ENCODE measurements at places on chromosomes 1 and 21.
A peak's percentile ranks its signal among the peaks of the same experiment; 100 is the strongest.

GRCh38 chr1:116265931-116266863 lies 106.8 kb upstream of the ATP1A1 start:
- no peak for DNase-seq

- no peak for DNase-seq
Observed at GRCh38 chr1:202134645-202135172, 9.8 kb downstream of the ARL8A start.

DNA sequence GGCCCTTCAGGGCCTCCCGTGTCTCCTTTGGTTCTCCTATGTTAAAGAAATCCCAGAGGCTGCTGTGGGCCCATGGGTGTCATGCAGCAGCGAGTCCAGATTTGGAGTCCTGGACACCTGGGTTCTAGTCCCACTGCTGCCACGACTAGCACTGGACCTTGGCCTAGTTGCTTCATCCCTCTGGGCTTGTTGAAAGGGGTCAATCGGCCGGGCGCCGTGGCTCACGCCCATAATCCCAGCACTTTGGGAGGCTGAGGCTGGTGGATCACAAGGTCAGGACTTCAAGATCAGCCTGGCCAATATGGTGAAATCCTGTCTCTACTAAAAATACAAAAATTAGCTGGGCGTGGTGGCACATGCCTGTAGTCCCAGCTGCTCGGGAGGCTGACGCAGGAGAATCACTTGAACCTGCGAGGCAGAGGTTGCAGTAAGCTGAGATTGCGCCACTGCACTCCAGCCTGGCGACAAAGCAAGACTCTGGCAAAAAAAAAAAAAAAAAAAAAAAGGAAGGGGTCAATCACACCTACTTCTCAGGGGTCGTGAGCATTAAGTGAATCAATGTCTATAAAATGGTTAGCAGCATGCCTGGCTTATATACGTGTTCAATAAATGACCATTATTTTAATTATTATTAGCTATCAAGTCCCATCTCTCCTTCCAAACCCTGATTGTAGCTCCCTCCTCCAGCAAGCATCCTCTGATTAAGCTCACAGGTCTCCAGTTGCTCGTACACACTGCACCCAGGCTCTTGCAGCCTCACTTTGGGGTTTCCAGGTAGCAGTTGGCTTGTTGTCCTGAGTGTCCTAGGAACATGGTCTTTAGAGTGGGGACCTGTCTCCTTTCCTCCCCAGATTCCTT lies 43.8 kb downstream of the KIRREL1 start:
- no peak for DNase-seq

- DNase-seq, result no peak
Observed at GRCh38 chr1:248758352-248758751, 2.8 kb upstream of the LYPD8 start.

DNA sequence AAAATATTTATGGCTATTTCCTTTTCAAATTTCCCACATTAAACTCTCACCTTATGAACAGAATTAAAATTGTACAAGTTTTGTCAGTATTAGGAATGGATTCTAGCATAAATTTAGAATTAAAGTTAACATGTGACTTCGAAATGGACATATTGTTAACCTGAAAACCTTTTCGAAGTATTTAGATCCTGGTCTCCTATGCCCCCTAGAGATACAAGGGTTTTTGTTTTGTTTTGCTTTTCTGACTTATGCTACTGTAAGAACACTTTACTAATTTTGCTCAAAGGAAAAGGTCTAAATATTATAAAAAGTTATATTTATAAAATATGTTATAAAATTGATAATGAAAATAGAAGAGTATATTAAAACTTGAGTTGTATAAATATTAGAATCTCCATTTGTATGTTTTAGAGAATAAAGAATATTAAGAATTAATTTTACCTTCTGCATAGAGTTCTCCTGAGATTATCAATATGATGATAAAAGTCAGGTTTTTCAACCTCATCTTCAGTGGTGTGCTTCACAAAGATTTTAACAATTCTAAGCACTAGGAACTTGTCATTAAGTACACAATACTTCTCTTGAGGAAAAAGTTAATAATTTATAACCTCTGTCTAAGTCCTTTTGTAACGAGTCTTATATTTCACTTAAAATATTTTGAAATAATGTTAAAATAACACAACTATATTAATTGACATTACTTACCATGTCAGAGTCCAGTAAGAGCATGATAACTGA lies at the start of gene F13B:
F13B (minus strand) TSS at position 542 of the 738 bp plus-strand sequence; CDS start at position 505, 37 bp downstream.
- no peak for DNase-seq

DNA sequence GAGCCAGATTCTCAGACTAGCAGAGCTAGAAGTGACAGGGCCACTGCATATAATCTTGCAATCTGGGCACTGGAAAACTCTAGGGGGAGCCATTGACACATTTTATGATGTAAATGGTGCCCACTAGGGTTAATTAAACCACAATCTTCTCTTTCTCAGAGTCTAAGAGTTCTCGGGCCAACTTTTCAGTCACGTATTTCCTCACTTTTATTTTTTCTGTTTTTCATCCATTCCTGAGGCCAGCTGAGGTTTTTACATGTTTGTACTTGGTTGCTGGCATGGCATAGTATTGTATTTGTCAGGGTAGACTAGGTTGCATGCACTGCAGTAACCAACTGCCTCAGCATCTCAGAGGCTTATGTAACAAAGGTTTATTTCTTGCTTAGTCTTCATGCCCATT lies 138.2 kb downstream of the ZNF326 start:
- no peak for DNase-seq

DNA sequence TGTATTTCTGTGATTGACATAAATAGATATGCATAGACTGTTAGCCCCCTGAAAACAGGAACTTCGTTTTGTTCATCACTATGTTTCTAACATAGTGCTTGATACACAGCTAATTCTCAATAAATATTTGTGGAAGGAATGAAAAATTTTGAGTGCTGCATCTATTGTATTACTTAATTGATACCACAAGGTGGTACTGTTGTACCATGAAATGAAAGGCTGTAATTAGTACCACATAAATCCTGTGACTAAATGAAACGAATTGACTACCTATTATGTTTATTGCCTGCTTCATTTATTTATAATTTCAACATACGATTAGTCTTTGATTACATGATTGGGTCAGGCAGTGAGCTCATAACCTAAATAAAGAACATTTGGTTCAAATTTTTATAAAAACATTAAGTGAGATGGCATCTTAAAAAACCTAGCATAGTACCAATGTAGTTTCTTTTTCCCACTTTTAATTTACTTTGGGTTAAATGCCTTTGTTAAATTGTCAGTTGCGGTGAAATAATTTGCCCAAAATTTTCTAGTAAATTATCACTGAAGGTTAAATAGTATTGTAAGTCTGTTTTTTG lies 15.0 kb upstream of the TGFB2 start:
- DNase-seq, result no peak

- DNase-seq, result no peak
Observed at GRCh38 chr1:202692959-202693555, 17.2 kb downstream of the SYT2 start.

DNA sequence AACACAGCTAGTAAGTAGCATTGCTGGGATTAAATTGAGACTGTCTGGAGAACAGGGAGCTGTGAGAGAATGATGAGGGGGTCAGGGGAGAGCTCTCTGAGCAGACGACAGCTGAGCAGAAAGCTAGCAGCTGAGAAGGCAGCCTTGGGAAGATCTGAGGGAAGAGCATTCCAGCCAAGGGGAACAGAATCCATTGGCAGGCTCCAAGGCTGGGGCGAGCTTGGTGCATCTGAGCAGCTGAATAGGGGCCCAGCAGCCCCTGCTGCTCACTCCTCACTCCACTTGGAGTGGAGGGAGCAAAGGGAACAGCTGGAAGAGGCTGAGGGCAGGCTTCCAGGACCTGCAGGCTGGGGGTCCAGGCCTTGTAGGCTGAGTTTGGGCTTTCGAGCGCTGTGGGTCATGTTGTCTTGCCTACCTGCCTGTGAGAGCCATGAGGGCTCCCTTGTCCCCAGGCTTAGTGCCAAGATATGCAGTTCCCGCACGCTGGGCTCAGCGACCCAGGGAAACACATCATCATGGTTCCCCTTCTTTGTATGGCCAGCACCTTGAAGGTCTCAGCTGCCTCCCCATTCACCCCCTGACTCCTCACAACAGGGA lies 10.5 kb downstream of the ACOT11 start:
- no peak for DNase-seq

GRCh38 chr21:44298301-44298700 lies 1.6 kb upstream of the PFKL start:
- no peak for DNase-seq

DNA sequence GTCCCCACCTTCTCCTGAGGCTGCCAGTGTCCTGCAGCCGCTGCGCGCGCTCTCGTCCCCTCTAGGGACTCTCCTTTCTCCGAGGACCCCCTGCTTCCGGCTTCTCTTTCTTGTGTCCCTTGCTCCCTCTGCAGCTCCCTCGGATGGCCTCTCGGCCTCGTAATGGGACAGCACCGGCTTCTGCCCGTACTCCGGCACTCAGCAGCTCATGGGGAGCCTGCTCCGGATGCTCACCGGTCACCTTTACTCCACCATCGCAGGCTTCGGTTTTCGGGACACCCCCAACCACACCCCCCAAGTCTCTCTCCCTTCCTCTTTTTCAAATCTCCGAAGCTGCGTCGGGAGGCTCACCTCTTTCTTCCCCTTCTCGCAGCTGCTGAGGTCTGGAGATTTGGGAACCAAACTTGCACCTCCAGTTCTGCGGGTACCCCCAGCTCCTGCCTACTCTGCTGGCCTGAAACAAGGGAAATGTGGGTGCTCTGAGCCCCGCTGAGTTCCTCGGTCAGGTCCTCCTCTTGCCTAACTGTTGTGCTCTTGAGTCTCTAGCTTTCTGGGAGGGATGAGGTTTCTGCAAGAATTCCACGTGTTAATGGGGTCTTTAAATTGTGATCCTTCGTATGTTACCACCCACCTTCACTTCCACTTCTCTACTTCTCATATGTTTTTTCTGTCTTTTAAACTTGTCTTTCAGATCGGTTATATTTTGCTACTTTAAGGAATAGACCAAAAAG lies 930 bp downstream of the CDC14A start:
- DNase-seq, result no peak

GRCh38 chr1:214303141-214303930 lies 22.4 kb downstream of the SMYD2 start:
- DNase-seq, result peak; percentile 66

- DNase-seq, result no peak
Observed at GRCh38 chr1:62728963-62729362, 40.8 kb upstream of the DOCK7 start.

GRCh38 chr1:178684542-178685000 lies 40.5 kb upstream of the RALGPS2 start:
- no peak for DNase-seq

GRCh38 chr1:111475701-111476100 lies 1.9 kb downstream of the C1orf162 start:
- no peak for DNase-seq

DNA sequence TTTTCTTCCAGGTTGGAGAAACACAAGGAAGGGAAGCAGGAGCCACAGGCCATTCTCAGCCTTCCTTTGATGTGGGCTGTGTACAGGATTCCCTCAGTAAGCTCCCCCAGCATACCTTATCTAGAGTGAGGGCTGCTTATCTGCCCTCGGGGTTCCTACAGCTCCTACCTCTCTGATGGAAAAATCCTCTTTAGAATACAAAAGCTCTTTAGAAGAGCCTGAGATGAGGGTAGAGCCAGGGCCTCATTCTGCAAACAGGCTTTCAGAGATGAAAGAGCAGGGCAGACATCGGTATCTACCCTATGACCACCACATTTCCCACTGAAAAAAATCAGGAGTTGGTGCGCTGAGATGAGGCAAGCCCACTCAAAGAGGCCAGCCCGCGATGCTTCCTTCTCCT lies 85.1 kb downstream of the PLPP3 start:
- DNase-seq, result no peak

DNA sequence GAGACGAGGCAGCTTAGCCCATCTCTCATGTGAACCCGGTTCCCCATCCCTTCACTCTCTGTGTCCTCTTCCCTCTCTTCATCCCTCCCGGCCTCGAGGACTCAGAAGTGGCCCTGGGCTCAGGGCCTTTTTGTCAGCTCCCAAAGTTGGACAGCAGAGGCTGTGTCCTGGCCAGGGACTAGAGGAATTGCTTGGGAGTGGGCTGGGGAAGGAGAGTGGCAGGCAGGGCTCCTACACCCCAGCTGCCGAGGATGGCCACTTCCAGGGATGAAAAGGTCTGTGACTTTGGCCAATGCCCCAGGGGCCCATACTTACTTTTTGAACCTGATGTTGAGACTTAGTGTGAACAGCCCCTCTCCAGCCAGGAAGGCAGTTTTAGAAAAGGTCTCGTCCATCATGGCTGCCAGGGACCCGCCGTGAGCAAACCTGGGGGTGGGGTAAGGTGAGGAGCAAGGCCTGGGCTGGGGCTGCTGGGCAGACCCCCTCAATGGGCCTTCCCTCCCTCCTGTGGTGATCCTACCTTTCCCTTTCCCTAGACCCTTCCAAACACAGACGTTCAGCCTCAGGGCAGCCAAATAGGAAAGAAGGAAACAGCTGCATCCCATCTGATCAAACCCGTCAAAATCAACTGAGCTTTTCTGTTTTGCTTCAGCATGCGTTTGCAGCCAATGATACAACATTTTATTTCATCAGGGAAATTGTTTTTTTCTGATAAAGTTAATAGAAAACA lies 5.5 kb downstream of the THEM5 start:
- DNase-seq, result no peak

DNA sequence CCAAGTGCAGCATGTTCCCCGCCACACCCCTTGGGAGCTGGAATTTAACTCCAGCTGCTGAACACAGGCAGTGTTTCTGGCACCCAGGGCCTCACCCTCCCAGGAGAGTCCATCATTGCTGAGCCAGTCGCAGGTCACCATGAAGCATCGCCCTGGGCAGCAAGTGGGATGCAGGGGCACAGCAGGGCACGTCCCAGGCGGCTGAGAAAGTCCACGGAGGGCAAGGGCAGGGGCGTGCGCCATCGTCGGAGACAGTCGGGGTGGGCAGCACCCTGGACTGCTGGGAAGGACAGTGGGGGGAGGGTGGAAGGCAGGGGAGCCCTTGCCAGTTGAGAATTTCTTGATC lies 69.2 kb upstream of the PDE9A start:
- DNase-seq, result no peak

Data from dorsolateral prefrontal cortex (tissue), 122 donors.